ENCODE measurements at places on chromosomes 11 and 22.

- peak; percentile 85 for DNase-seq
Measured at GRCh38 chr11:819943-820649, 1.4 kb downstream of the PNPLA2 start.

GRCh38 chr22:49519117-49519737 lies 308.4 kb downstream of the BRD1 start:
- no peak for DNase-seq

GRCh38 chr11:35933320-35933871 lies 10.5 kb upstream of the LDLRAD3 start:
- DNase-seq: no peak

DNA sequence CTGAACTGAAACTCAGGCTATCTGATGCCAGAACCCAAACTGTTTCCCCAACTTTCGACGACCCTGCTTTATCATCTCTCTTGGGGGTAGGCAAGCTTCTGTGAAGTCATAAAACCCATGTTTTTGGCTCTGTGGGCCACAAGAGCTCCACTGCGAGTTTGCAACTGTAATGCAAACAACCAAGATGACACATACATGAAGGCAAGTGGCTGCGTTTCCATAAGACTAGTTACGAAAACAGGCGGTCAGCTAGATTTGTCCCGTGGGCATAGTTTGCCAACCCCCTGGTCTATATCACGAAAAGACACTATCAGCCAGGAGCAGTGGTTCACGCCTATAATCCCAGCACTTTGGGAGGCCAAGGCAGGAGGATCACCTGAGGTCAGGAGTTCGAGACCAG lies 37.5 kb downstream of the TPST2 start:
- DNase-seq: no peak

DNA sequence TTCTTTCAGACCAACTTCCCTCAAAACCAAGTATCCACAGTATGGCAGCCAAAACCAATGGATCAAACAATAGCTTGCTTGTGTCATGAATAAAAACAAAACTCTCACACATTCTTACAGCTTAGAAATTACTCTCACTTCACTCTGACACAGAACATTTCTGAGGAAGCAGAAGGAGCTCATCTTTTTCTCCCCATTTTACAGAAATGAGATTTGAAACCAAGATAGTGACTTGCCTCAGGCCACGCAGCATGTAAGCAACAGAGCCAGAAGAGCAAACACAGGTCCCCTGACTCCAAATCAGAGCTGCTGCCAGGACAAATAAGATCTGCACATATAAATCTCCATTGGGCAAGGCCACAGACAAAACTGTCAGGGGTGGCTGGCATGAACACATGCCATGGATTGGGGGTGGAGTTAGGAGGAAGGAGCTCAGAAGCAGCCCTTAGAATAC lies 64.8 kb downstream of the RAB30 start:
- no peak for DNase-seq

GRCh38 chr11:12008790-12009616 lies 577 bp upstream of the DKK3 start:
- DNase-seq: no peak

GRCh38 chr11:134476435-134477021 lies 64.5 kb upstream of the B3GAT1 start:
- no peak for DNase-seq

DNA sequence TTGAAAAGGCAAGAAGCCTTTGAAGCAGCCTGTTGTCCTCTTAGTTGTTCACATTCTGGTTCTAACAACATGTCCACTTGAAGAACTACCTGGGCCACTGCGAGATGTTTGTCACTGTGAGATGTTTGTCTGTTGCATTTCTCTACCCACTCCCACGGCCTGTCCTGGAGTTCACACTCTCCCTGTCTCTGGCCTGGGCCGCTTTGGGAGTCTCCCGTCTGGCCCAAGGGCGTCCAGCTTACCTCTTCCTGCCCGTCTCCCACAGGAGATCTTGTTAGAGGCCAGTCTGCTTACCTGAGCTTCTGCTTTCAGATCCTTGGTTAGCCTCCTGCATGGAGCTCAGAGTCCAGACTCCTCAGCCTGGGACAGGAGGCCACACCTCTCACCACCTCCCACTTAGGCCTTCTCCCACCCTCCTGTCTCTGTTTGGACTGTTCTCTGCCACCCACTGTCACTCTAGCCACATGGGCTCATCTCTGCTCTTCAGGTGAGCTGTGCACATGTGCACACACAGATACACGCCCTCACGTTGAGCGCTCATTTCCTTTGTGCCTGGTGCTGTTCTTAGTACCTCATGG lies 66.0 kb downstream of the TBC1D22A start:
- no peak for DNase-seq

DNA sequence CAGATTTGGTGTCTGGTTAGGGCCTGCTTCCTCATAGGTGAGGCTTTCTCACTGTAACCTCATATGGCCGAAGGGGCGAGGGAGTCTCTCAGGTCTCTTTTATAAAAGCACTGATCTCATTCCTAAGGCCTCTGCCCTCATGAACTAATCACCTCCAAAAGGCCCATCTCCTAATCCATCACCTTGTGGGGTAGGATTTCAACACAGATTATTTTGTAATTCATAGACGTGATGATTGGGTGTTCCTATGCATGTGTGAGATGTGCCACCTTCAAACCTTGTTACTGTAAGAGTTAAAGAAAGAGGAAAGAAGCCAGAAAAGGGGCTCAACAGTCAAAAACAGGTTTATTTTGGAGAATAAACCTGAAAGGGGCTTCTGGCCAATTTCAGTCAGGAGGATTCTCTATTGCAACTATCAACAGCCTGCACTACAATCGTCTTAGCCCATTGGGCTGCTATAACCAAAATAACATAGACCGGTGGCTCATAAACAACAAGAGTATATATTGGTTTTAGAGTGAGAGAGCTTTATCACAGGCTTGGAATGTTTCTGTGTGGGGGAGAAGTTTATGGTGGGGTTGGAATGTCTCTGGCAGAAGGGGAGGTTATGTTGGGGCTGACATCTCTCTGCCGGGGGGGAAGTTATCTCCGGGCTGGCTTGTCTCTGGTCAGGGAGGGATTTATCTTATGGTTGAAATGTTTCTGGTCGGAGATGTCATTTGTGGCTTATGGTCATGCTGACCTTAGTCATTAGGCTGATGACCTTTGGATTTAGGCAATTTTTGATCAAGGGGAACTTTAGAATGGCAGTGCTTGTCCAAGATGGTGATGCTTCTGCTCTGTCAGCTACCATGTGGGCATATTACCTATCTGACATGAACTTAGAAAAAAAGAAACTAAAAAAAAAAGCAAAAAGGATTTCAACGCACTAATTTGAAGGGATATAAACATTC lies 35.1 kb downstream of the CSF2RB start:
- DNase-seq: no peak

GRCh38 chr11:127003260-127003981 lies 2.9 kb upstream of the KIRREL3 start:
- DNase-seq: no peak

DNA sequence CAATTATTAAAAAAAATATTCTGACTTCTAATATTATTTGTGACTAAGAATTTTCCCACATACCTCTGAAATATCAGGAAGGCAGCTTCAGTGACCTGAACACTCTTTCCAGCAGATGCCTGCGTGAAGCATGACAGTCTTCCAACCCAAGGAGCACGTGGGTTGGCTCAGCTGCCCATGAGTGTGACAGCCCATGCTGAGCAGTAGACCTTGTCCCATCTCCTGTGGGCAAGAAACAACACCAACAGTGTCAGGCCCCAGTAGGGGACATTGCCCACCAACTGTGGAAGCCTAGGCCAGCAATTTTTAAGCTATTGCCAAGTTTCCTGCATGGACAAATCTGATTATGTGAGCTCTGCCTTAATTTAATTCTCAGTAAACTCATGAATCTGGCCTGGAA lies 66.4 kb upstream of the OLFML1 start:
- no peak for DNase-seq

DNA sequence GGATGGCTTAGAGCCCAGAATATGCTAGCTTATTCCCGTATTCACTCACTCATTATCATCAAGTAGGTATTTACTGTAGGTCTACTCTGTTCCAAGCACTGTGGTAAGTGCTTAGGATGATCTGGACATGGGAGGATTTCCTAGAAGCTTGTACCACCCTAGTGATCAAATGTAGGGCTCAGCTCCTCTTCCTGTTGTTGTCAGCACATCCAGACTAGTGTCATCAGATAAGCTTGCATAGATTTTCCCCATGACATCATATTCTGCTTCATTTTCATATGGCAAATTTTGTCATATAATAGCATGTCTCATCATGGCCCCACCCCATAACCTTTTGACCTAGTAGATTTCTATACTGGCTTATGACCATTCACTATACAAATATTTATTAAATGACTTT lies 19.3 kb upstream of the NUCB2 start:
- DNase-seq: no peak

DNA sequence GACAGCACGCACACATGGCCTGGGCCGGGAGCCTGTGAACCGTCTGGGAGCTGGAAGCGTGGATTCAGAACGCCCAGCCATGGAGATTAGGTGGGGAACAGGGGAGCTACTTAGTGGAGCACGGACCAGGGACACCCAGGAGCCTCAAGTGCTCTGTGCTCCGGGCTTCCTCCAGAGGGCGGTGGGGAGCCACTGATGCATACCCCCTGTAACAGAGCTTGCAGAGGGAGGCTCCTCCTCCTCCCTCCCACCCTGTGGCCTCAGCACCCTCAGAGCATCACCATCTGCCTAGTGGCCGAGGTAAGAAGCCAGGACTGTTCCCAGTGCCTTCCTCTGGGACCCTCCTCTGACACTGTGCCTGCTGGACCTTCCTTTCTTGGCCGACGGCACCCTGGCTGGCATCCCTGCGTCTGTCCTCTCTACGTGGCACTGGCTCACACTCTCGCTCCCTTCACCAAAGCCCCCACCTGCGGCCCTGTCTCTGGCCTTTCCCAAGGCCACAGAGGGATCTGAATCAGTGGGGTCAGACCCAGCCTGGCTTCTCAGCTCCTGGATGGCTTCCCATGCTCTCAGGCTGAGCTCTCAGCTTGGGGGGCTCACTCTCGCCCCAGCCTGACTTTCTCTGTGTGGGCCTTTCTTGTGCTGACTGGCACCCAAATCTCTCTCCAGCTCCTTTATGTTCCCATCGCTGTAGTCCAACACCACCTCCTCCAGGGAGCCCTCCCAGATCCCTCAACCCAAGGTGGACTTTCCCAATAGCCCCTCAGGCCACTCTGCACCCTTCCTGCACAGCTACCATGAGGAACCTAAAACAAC lies 780.9 kb downstream of the BRD1 start:
- no peak for DNase-seq

GRCh38 chr22:22452211-22452610 lies 56.3 kb downstream of the ZNF280B start:
- DNase-seq: no peak

GRCh38 chr11:92224407-92225124 lies at the start of gene FAT3:
Gene FAT3 (plus strand): TSS chr11:92224818. CDS start chr11:92352113, 127,295 bp downstream.
- DNase-seq: no peak

- no peak for DNase-seq
Measured at GRCh38 chr11:72454791-72455190, 20.5 kb upstream of the CLPB start.

DNA sequence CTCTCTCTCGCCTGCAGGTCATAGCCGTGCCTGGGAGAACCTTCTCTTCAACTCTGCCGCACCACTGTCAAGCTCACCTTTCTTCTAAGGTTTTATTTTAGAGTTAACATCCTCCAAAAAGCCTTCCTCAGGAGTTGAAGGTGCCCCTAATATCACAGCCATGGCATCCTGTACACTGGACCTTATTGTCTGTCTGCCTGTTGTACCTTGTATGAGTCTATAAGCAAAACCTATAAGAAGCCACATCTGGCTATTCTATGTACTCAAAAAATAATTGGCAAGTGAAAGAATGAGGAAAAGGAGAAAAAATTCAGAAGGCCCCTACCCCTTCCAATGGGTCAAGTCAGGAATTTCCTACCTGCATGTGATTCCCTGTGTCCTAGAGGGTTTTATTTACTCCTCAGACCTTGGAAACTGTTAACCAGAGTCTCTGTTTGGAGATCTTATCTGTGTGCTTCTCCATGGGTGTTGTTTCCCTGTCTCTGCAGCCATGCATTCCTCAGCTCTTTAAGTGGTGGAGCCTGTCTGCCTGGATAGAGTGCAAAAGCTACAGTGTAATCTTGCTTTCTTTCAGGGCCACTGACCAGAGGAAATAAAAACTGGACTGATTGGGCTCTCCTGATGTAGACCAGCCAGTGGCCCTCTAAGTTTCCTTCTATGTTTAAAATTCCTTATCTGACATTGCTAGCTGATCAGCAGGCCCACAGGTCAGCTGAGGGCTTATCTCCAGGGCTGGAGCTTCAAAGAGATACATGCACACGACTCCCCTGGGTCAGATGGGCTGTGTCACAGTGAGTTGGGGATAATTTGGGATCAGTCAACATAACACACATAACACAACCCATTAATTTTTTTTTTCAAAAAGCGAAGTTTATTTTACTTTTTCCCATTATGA lies 37.6 kb upstream of the TMEM135 start:
- DNase-seq: no peak
